ENCODE measurements at places on chromosomes 16 and 17. TPM values are rescaled to one million over a fixed set of nuclear protein-coding genes. Genes with fewer than 3 reads are reported as not detected.

SPN gene
- not detected for total RNA-seq

PRR14 gene
- total RNA-seq, result 23.0 TPM

HS3ST4 gene
- total RNA-seq, result not detected

TBX21 gene
- 0.15 TPM for total RNA-seq

HSD11B2 gene
- total RNA-seq, result 2.4 TPM

CD300E gene
- not detected for total RNA-seq

STAC2 gene
- total RNA-seq, result 2.9 TPM

GAS7 gene
- total RNA-seq, result 0.25 TPM

MED1 gene
- 30.4 TPM for total RNA-seq

GPR179 gene
- total RNA-seq, result not detected

GLIS2 gene
- total RNA-seq, result 28.3 TPM

All from A549 treated with Mapracorat at 1 μM for 4 hours (cell line).